ENCODE measurements at places on chromosomes 7 and 10.

DNA sequence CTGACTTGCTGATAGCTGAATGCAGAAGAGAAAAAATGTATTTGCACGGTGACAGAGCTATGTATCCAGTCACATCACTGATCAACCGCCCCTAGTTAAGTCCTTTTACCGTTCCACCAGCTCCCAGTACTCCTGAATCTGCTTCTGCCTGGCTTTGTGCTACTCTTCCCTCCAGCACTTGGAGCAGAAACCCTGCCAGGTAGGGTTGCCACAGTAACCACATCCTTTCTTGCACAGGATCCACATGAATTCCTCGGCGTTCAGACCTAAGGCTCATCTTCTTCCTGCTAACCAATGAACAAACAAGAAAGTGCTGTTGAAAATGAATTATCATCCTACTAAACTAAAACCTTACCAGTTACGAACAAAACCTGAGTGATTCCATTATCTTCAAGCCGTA is 52.0 kb upstream of the KCTD7 start:
- no peak for DNase-seq

DNA sequence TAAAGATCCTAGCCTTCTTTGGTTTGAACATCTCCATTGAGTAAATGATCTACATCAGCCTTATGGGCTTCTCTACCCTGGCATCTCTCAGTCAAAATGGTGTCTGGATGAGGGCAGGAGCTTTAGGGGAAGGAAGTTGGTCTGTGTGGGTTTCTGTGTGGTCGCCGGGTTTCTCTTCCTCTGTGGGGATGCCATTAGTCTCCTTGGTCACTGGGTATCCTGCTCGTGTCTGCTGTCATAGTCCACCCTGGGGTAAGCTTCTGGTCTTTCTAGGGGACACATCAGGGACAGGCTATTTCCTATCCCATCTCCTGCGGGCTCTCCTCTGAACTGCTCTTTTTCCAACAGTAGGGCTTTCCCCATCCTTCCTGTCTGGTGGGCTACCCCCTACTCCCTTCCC is 150.3 kb upstream of the NPY start:
- DNase-seq = no peak

- DNase-seq = no peak
Measured at GRCh38 chr7:45031829-45032228, 31.8 kb downstream of the CCM2 start.

DNA sequence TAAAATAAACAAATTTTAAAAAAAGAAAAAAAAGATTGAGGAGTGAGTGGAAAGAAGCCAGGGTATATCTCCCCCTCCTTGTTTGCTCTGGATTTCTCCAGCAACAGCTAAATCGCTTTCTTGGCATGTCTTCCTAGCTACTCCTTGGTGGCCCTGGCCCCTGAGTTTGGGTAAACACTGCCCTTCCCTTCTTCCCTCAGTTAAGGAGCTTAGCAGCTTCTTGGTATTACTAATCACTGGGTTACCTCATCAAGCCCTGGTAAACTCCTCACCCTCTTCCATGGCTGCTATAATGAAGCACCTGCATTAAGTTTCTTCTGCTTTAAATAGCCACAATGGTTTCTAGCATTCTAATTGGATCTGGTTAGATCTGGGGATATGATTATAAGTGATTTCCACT is 269.8 kb downstream of the FZD1 start:
- no peak for DNase-seq

GRCh38 chr7:139294951-139295575 is 46.1 kb upstream of the FMC1 start:
- DNase-seq = no peak

DNA sequence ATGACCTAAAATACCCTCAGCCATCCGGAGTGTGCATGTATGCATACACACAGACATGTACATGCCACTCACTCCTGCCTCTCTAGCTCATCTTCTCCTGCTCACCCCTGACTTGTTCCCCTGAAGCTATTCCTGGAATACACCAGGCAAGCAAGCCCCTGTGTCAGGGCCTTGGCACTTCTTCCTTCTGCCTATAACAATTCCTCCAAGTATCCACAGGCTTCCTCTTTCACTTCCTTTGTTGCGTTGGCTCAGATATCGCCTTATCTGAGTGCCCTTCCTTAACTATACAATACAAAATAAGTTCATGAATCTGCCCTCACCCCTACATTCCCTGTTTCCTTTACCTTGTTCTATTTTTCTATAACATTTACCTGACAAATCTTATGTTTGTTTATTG is 88.8 kb downstream of the NOD1 start:
- DNase-seq = no peak

DNA sequence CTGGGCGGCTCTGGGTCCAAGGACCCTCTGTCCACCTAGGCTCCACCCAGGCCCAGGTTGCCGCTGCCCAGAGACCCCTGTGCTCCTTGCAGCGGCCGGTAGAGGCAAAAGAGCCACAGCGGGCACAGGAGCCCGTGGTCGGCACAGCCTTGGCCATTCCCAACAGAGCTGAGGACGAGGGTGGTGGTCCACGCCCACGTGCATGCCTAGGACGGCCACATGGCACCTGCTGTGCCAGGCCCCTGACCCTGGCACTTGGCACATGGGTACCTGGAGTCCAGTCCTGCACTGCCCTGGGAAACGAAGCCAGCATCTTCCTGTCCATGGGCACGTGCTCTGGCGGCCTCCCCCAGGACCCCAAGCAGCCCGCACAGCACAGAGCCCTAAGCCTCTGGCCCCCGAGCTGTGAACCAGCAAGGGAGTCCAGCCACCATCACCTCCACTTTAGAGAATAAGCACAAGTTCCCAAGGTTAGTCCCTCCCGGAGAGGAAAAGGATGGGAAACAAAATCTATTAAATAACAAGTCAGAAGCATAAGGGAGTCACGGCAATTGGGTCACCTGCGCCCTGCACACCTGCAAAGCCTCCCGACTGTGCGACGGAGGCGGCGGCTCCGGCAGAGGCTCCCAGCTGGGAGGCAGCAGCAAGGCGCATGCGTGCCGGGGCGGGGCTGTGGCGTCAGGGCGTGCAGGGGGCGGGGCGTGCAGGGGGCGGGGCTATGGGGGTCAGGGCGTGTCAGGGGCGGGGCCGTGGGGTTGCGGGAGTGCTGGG is 59.1 kb downstream of the STK32C start:
- peak; percentile 90 for DNase-seq

GRCh38 chr7:25928549-25929330 is 223.3 kb upstream of the NFE2L3 start:
- DNase-seq = no peak

DNA sequence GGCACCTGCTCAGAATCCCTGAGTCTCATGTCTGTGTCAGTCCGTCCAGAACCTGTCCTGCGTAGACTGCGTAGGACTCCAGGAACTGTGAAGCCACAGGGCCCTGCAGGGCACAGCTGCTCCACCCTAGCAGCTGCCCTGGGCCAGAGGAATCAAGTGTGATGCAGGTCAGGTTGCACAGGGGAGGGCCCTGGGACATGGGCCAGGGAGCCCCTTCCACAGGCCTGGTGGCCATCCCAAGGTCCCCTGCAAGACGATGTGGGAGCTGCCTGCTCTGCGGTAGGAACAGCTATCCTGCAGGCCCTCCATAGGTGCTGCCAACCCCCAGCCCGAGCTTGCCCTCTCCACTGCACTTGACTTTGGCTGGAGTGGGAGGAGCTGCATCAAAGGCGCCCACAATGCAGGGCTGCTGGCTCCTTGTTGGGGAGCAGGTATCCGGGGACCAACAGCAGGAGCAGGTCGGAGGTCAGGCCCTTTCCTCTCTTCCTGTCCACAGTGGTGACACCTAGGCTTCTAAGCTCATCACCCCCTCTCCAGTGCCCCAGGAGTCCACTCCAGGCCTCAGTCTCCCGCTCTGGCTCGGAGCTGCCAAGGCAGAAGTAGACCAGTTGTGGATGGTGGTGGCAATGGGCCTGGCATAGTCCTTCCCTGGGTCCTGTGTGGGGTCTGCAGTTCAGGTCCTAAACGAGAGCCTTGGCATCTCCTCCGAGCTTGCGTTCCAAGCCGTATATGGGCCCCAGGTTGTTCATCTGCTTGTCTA is 149.1 kb downstream of the MAPK8 start:
- DNase-seq = no peak

- no peak for DNase-seq
Measured at GRCh38 chr7:98826811-98827231, 43.0 kb downstream of the TMEM130 start.

GRCh38 chr7:11450281-11450680 is 381.7 kb downstream of the THSD7A start:
- DNase-seq = no peak

- DNase-seq = no peak
Measured at GRCh38 chr10:29663718-29664117, 28.9 kb upstream of the SVIL start.

DNA sequence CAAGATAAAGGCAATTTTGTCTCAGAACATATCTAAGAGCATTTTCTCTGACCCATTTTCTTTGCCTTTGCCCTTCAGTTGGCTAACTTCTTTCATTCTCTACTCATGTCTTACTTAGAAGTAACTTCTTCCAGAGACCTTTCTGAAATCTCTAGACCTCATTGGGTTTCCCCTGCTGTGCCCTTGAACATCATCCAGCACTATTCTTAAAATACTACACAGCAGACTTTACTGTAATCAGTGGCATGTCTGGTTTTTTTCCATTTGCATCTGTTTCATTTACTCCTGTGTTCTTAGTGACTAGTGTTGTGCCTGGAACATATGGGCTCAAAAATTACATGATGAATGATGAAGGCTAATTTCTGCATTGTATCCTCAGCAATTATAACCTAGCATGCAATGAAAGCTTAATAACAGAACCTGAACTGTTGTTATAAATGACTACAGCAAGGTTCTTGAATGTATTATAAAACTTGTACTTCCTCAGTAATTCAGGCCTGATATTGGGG is 301.9 kb downstream of the CDK14 start:
- DNase-seq = peak; percentile 15

DNA sequence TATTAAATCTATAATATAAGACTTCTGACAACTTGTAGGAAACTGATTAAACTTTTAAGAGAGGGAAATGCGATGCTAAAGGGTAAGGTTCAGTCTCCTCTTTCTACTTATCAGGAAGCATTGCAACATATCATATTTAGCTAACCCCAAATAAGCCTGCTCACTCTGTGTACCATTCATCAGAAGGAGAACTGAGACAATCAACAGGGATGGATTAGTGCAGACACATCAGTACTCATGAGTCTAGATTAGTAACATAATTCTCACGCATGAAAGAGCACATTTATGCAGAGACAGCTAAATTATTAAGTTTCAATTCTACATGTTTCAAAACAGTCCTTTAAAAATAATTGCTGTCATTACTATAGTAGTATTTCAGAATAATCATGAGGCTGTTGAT is 354.2 kb upstream of the ZWINT start:
- DNase-seq = no peak

- DNase-seq = no peak
Measured at GRCh38 chr10:122021828-122022227, 32.9 kb downstream of the TACC2 start.

DNA sequence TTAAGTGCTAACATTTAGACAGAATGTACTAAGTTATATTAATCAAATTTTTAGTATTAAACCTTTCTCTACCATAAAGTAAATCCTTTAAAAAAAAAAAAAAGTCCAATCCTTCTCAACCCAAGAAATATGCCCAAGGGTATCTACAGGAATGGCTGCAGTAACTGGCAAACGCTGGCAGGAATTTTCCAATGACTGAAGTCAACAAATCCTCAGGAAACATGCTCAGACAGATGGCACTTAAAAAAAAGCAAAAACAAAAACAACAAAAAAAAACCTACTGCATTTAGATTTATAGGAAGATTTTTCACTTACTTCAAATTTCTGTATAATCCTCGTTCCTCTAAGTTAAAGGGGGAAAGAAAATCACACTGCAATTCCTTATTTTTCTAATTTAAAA is 666 bp downstream of the SVIL start:
- DNase-seq = no peak

GRCh38 chr10:16966991-16967865 is 150.0 kb upstream of the RSU1 start:
- DNase-seq = no peak

DNA sequence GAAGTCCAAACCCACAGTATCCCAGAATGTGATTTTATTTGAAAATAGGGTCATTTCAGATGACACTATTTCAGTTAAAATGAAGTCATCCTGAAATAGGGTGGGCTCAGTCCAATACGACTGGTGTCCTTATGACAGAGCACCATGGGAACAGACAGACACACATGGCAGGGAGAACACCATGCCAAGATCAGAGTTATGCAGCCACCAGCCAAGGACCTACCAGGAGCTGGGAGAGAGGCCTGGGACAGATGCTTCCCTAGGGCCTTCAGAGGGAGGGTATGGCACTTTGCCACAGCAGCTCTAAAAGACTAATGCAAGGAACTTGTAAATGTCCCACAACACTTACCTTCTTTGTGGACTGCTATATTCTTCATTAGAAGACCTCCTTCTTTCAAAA is 226.5 kb downstream of the NEBL start:
- DNase-seq = no peak

DNA sequence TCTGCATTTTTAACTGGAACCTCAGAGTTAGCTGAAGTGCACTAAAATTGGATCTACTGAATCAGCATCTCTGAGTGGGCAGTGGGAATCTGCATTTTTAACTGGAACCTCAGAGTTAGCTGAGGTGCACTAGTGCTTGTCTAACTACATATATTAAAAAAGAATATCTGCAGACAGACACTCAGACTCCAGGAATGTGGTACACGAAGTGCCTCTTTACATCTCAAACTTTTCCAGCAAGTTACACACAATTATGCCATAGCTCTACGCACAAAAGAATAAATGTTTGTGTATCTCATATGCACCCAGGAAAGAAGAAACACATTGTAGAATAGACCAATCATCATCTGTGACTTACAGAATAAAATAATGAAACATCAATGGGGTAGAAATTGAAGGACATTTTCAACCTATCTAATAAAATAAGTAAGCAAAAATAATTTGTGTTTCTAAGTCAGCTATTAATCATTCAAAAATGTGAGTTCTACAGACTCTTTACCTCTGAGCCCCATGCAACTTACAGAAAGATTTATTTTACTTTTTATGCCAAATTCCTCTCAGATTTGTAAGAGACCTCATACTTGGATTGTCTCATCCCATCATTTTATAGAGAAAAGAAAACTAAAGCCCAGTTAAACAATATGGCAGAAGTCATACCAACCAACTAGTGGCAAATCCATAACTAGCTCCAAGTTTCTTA is 28.3 kb downstream of the PPP1R3A start:
- DNase-seq = no peak

- DNase-seq = peak; percentile 67
Measured at GRCh38 chr7:128831178-128831993, 1.2 kb downstream of the FLNC start.

- DNase-seq = no peak
Measured at GRCh38 chr10:4213441-4213840, 428.4 kb upstream of the KLF6 start.

- DNase-seq = no peak
Measured at GRCh38 chr7:40880581-40880980, 745.8 kb downstream of the SUGCT start.

- no peak for DNase-seq
Measured at GRCh38 chr7:116711790-116712189, 39.8 kb downstream of the MET start.

All from GM13977 (cell line).